ENCODE measurements at places on chromosomes 2 and 18.

DNA sequence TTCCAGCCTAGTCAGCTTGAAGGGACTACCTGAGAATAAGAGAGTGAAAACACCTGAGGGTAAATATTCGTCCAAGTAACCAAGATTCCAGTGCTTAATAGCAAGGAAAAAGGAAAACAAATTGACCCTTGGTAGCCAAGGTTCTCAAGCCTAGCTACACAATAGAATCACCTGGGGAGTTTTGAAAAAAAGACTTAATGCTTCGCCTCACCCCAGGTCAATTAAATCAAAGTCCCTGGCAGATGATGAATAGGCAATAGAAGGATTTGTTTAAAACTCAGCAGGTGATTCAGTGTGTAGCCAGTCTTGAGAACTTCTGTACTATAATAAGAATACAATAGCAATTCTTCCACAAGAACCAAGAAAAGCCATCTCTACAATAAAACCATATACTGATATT lies 500.2 kb downstream of the XIRP2 start:
- DNase-seq: no peak

DNA sequence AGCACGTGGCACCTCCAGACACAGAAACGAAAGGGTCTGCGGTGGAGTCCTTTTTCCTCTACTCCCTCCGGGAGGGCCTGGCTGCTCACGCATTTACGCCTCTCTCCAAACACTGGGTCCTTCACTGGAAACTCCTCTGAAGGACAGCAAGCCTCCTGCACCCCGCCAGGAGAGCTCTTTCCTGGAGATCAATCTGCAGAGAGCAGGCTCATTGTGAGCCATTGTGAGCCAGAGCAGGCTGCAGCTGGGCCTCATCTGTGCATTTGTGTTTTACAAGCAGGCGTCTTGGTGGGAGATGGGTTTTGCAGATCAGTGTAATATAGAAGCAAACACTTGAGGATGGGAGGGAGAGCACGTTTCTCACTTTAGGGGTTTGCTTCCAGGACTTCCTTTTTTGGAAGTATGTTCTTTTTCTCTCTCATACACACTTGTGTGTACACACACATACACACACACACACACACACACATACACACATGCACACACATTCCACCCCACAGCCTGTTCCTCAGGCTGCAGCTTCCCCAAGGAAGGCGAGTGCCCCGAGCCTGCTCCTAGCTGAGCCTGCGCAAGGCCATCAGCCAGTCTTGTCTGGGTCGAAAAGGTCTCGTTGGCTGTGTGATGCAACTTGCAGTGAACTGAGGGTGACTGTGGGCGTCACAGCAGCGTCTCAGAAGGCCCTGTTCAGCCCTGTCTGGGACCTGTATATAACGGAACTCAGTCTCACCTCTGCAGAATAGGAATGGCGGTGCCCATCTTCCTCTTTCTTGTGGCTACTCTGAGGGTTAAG lies 163.5 kb downstream of the GLI2 start:
- no peak for DNase-seq

DNA sequence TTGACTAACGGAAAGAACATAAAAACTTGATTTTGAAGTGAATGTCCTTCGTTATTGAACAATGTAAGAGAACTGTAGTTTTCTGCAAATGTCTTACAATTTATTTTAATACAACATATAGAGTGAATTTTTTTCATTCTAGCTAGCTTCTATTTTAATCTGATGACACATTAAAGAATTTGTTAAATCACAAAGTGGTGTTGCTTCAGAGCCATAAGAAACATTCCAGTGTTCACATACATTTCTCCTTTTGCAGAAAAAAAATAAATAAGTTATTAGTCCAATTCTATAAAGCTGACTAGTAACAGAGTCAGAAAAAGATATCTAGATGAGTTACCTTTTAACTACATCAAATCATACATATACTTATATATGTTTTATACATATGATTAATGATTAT lies 914.3 kb upstream of the SLC39A10 start:
- DNase-seq: no peak

DNA sequence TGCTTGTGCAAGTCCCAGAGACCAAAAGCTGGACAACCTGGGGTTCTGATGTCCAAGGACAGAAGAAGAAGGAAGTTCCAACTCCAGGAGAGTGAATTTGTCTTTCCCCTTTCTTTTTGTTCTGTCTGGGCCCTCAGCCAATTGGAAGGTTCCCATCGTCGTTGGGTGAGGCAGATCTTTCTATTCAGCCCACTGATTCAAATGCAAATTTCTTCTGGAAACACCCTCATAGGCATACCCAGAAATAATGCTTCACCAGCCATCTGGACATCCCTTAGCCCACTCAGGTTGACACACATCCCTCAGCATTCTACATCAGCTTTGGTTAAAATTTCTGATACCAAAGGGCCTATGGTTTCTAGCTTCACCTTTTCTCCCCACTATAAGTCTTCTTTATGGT lies 156.5 kb downstream of the SP3 start:
- no peak for DNase-seq

DNA sequence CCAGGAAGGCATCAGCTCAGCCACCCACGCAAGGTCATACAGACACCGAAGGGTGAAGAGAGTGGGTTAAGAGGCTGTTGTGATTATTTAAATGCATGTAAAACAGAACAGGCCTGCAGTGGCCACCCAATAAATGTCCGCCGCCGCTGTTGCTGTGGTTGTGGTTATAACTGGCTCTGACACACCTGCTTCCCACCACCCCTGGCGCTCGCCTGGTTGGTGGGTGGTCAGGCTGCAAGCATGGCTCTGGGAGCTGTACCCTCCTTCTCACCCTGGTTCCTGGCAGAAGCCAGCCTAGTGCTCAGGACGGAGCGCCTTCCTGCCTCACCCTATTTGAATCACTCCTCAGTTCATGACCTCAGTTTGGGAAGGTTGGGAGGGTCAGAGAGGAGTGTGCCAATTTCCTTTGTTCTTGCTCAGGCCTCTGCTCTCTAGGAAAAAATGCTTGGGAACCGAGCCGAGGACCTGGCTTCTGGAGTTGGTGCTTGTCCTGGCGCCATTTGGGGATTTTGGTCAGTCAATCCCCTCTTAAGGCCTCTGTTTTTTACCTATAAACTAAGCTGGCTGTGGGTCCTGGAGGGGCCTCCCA lies 5.3 kb upstream of the CRYBA2 start:
- no peak for DNase-seq

Measured in IMR-90 (cell line).